ENCODE measurements at places on chromosomes 7 and 10. TPM values are rescaled to one million over a fixed set of nuclear protein-coding genes. Genes with fewer than 3 reads are reported as not detected.
A peak's percentile ranks its signal among the peaks of the same experiment; 100 is the strongest.

- no peak for DNase-seq
These were observed 1.2 kb downstream of the NUP205 start for GRCh38 chr7:135558881-135559280.

GRCh38 chr7:69962186-69963065, 364.2 kb downstream of the AUTS2 start:
- DNase-seq: peak; percentile 23

- DNase-seq: no peak
These were observed 541.6 kb upstream of the FZD8 start for GRCh38 chr10:36183726-36184125.

- peak; percentile 45 for DNase-seq
These were observed 126.8 kb downstream of the WDFY4 start for GRCh38 chr10:48811461-48811860.

DNA sequence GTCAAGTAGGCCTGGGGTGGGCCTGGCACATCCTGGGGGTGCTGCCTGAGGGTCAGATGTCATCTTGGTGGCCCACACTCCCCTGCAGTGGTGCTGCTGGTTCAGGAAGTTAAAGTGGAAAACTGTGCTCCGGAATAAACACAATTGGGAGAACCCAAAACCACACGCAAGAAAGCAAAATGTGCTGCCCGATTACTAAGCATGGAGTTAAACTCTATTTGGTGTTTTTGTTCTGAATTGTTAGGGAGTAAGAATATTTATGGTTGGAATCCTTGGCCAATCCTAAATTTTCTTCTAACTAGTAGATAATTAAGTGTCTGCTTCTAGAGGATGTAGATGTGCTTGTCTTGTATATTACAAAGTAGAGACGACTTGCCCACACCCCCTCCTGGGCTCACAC, 131.4 kb downstream of the MGMT start:
- no peak for DNase-seq

DNA sequence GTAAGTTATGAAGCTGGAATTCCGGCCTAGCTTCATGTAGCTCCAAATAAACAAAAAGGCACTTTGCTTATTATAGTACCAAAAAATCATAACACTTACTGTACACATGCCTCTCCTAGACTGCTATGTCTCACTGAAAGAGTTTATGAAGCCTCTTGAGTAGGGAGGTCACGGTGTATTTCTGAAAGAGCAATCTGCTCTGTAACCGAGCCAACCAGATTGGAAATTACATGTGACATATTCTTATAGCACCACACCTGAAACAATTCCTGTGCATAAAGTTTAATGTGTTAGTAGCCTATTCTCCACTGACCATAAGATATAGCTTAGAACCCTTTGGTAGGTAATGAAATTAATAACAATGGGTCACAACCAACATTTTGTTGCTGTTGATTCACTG, 1.3 kb upstream of the FAM3C start:
- no peak for DNase-seq

DNA sequence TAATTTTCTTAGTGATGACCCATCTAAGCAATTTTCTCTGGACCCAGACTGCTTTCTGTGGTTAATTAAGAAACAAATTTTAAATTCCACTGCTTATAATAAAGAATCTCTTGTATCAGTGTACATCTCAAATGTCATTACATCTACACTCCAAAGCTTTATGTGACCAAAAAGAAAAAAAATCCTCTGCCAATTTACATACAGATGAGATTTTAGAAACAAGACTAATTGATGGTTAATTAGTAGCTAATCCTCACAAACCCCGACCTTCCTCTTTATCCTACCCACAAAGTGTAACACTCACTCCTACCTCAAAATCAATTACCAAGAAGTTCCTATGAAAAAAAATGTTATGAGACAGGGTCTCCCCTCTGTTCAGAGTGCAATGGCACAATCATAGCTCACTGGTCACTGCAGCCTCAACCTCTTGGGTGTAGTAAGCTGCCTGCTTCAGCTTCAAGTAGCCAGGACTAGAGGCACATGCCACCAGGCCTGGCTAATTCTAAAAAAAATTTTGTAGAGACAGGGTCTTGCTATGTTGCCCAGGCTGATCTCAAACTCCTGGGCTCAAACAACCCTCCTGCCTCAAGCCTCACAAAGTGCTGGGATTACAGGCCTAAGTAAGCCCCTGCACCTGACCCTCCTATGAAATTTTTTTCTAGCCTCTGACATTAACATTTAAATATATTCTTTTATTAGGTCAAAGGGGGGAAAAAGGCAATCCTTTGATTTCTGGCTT, 14.8 kb downstream of the KIF5B start:
- DNase-seq: no peak

DNA sequence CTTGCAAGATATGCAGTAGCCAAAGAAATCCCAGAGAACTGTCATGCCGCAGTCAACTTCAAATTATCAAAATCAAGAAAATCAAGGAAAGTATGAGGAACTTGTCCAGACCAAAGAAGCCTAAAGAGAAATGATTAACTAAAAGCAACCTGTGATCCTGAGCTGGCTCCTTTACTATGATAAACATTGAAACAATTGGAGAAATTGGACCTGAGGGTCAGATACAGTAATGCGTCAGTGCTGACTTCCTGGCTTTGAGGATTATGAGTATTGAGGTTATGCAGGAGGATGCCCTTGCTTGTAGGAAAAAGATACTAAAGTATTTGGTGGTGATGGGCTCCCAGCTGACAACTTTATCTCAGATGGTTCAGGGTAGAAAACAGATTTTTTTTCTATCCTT, 324.7 kb upstream of the AKR1E2 start:
- DNase-seq: no peak

DNA sequence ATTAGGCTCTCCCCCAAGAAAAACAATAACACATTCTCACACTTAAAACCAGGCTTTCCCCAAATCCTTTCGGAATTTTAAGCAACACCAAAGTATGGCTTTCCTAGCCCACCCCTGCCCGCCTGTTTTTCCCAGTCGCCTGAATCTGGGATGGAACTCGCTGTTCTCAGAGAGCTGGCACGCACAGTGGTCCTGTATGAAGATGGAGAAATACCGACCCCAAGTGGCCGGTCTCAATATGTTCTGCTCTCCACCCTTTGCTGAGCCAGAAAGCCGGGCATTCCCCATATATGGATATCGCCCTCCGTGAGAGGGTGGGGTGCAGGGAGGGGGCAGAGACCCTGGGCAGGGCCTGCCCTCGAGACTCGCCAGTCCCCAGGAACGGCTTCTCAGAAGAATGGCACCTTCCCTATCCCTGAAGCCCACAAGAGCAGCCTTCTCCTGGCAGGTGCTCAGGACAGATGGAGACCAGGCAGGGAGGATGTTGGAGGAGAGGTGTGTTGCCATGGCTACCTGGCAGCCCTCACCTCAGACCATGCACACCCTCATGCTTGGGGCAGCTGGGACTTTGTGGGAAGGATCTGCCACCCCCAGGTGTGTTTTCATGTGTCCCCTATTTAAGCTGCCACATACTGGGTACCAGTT, 3.4 kb downstream of the TACR2 start:
- DNase-seq: peak; percentile 53

GRCh38 chr10:100621360-100622205, 85.8 kb downstream of the HIF1AN start:
- DNase-seq: peak; percentile 21

DNA sequence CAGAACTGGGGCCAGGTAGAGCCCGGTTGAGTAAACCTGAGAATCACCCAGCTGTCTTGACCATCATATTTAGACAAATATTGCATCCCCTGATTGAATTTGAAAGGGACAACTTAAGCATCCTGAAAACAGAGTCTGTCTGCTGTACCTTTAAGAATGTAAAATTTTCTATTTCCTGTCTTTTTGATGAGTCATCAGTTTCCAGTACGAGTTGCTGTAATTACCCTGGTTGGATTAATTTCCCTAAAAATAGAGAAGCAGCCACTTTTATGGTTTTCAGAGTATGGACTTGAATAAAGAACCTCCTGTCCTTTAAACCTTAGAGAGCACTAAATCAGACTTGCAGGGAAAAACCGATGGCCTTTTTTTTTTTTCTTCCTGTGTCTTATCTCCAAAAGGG, 164.6 kb upstream of the SH2B2 start:
- DNase-seq: no peak

DNA sequence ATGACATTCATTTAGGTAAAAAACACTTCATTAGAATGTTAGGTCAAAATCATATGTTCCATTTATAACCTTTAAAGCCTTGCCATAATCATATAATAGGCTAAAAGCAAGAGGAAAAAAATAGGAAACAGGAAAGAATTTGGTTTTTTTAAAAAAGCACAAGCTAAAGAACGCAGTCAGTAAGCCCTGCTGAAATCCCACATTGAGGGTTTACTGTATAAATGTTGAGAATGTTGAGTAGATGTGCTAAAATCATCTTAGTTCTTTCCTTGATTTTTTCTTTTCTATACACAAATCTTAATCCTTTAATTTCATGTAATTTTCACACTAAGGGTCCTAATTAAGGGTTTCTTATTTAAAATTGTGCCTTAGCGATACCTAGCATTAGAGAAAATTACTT, 133.0 kb downstream of the TSPAN12 start:
- DNase-seq: no peak

GRCh38 chr10:97533888-97534287, 35.2 kb downstream of the UBTD1 start:
- DNase-seq: no peak

DNA sequence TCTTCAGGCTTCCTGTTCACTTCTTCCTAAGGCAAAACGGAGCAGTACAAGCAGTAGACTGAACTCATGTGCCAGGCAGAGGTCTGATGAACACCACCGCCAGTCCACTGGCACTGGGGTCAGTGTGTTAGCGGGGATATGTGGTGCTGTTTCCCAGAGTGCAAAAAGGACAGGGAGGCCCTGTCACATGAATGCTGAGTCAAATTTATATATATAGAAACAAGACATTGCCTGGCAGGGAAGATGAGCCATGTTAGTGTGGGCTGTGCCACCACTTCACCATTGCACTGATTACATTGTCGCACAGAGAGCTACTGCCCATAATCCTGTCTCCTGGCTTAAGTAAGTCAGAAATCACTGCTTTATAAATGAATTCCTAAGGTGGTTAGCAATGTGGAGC, 122.2 kb upstream of the AMPH start:
- DNase-seq: no peak

DNA sequence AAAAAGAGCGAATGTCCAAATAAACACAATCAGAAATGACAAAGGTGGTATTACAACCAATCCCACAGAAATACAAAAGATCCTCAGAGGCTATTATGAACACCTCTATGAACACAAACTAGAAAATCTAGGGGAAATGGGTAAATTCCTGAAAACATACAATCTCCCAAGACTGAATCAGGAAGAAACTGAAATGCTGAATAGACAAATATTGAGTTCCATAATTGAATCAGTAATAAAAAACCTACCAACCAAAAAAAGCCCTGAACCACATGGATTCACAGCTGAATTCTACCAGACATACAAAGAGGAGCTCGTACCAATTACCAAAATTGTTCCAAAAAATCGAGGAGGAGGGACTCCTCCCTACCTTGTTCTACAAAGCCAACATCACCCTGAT, 56.1 kb upstream of the ZNF800 start:
- DNase-seq: no peak

DNA sequence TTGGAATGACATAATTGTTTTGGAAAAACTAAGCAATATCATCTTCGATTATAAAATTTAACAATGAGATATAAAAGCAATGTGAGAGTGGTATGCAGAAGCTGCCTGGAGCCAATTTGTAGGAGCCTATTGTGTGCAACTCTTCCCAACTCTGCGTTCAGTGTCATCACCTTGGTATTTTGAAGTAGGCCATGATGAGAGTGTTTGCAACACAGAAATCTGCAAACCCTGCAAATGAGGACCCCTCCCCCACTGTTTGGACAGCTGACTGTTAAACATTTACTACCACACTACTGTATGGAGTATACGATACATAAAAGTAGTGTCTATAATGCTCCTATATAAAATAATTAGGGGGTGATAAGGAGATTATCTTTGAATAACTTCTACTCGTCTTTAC, 531.3 kb downstream of the ATRNL1 start:
- DNase-seq: no peak

- no peak for DNase-seq
These were observed at the start of gene CARD11 for GRCh38 chr7:3043544-3044371. Gene CARD11, minus strand, starts transcription at chr7:3043867. Its CDS starts 85,361 bp downstream, at chr7:2958506.

The AGBL3 gene
- total RNA-seq: 0.40 TPM

The GHRHR gene
- not detected for total RNA-seq

The HOXA10 gene
- total RNA-seq: 26.7 TPM

The C10orf62 gene
- not detected for total RNA-seq

The PLEKHS1 gene
- not detected for total RNA-seq

The LEP gene
- total RNA-seq: not detected

The HECW1 gene
- 1.7 TPM for total RNA-seq

The PRSS37 gene
- not detected for total RNA-seq

The TMEM243 gene
- total RNA-seq: 12.9 TPM

The ASIC3 gene
- 0.76 TPM for total RNA-seq

Data from MG63 (cell line).